ENCODE measurements at places on chromosomes 6 and 20. TPM values are rescaled to one million over a fixed set of nuclear protein-coding genes. Genes with fewer than 3 reads are reported as not detected.

Gene PAK5
- not detected for total RNA-seq

Gene MMS22L
- 8.9 TPM for total RNA-seq

Gene DSP
- total RNA-seq = 0.16 TPM

Gene SLC52A3
- total RNA-seq = not detected
